ENCODE measurements at places on chromosomes 7 and 10. TPM values are rescaled to one million over a fixed set of nuclear protein-coding genes. Genes with fewer than 3 reads are reported as not detected.

The SUN1 gene
- total RNA-seq = 34.3 TPM

- DNase-seq = no peak
Measured at GRCh38 chr7:143346018-143346417, 16.5 kb downstream of the FAM131B start.

DNA sequence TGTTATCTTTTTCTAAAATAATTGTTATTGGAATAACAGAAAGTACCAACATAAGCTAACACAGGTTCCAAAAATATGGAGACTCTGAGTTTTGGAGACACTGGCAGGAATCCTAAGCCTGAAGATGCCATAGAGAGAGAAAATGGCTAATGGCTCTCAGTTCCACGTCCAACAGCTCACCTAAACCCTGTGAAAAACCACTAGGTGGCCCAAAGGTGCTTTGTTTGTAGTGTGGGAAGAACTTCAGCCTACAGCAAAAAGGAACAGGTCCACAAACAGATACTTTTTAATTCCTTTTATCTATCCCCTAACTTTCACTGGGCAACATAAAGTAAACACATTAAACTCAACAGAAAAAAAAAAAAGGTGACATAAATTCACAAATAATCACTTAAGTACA, 272.3 kb downstream of the SEMA3D start:
- DNase-seq = no peak

DNA sequence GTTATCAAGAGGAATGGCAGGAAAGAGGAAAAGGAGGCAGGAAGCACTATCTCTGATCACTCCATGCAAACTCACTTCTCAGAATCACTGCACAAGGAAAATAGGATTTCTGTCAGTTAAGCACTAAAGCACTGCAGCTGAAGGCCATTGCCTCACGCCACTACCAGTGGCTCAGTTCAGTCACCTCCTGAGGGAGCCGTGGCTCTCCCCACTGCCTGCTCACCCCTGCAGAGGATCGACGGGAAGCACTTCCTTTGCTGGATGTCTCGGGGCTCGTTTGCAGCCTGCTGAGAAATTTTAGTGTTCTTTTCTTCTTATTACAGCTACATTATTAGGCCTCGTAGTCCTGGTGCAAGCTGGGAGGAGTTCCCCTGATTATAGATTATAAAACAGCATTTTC, 90.1 kb upstream of the ADCY1 start:
- no peak for DNase-seq

The DGKI gene
- total RNA-seq = 1.5 TPM

DNA sequence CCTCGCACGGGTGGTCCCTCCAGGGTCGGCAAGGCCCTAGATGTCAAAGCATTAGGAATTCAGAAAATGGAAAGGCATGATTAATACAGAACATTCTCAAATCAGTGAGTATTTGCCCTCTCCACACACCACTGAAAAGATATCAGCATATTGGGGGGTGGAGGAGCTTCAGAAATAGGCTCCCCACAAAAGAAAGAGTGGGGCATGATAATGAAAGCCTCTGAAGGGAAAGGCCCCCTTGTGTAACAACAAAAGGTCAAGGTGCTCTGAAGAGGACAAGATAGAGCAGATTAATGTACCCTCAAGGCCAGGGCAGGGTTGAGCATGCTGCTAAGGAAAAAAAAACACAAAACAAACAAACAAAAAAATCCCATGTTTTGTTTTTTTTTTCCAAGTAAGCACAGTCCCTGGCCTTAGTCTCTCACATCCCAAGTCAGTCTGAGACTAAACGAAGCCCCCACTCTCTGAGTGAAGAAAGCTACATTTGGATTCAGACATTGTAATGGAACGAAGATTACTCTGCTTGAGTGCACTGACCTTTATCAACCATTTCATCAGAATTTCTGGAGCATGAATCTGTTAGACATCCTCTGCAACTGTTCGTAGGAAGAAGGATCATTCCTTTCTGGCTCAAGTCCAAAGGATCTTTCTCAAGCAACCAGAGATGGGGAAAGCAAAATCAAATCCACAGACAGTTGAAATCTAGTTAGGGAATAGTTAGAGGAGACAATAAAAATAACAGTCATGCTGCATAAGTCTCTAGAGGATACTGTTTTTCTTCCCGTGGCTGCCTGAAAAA, 27.4 kb upstream of the DGKI start:
- DNase-seq = no peak

DNA sequence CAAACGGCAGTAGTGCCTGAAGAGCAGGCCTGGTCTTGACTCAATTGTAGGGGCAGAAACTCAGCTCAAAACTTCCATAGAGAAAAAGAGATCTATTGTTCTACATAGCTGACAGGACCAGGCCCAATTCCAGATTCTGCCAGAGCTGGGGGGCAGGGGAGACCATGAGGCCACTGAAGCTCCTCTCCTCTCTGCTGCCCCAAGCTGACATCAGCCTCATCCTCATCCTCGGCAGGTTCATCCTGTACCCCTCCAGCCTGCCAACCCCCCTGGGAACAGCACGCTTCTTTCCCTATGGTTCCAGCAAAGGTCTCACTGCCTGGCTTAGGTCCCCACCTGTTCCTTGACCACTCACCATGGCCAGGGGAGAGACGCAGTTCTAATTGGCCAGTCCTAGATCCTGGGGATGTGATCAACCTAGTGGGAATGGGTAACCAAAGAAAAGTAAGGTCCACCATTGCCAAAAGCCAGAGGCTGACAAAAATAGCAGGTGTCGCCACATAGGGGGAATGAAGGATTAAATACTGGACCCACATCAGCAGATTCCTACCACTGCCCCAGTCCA, 42.9 kb downstream of the CCDC3 start:
- no peak for DNase-seq

DNA sequence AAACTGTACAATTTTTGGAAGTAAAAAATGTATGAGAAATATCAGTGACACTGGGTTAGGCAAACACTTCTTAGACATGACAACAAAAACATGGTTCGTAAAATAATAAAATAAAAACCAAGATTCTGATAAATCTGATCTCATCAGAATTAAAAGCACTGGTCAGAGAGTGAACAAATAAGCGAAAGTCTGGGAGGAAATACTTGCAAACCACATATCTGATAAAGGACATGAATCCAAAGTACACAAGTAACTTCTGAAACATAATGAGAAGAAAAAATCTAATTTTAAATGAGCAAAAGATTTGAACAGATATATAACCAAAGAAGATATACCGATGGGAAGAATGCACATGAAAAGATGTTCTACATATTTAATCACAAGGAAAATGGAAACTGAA, 91.5 kb downstream of the RTKN2 start:
- DNase-seq = no peak

The FAM180A gene
- not detected for total RNA-seq

The ERLIN1 gene
- 22.8 TPM for total RNA-seq

- no peak for DNase-seq
Measured at GRCh38 chr7:118648002-118648401, 423.5 kb downstream of the ANKRD7 start.

The FEZF1 gene
- not detected for total RNA-seq

- no peak for DNase-seq
Measured at GRCh38 chr7:34320412-34320811, 337.6 kb upstream of the NPSR1 start.

GRCh38 chr10:95818668-95819067, 62.7 kb downstream of the ENTPD1 start:
- DNase-seq = no peak
